ENCODE measurements at places on chromosomes 5 and 9.

- no peak for DNase-seq
These were observed 259.6 kb upstream of the SLC24A2 start for GRCh38 chr9:20048437-20048836.

GRCh38 chr9:132589148-132590036 lies 7.0 kb downstream of the BARHL1 start:
- no peak for DNase-seq

DNA sequence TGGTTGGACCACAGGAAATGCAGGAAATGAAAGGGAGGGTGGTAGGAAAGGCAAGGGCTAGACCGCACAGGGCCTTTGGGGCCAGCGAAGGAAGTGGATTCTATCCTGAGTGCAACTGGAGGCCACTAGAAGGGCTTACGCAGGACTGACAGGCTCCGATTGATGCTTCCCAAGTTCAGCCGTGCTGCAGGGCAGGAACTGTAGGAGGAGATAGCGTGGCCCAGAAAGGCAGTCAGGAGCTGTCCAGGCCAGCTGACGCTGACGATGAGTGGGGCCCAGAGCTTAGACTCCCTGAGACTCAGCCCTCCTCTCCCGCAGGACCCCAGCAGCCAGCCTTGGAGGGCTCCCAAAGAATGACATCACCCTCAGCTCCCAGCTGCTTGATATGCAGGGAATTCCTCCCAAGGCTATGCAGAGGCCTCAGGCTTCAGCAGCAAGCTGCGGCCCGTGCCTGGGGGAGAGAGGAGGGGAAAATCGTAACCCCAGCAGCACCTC lies 48.8 kb downstream of the KCNIP1 start:
- DNase-seq, result no peak

- no peak for DNase-seq
These were observed 60.4 kb downstream of the PJA2 start for GRCh38 chr5:109349388-109349787.

DNA sequence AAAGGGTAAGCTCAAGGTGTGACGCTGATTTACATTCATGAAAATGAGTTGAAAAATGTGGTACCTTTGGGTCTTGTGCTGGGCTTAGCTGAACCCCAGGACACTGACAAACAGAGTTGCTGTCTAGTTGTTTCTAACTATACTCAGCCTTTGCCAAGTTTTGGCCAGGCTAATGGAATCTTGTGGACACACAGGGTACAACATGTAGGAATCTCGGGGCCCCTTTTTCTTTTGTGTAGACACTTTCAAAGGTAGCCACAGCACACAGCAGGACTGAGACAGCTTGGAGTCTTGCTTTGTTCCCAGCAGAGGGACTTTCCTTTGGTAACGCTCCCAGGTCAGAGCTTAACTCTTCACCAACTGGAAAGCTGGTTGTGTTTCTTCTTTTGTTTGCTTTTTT lies 7.8 kb downstream of the LIX1 start:
- no peak for DNase-seq

GRCh38 chr5:137567226-137567625 lies 68.1 kb upstream of the SPOCK1 start:
- DNase-seq, result no peak

GRCh38 chr9:21902136-21902535 lies 92.1 kb downstream of the CDKN2A start:
- DNase-seq, result no peak

DNA sequence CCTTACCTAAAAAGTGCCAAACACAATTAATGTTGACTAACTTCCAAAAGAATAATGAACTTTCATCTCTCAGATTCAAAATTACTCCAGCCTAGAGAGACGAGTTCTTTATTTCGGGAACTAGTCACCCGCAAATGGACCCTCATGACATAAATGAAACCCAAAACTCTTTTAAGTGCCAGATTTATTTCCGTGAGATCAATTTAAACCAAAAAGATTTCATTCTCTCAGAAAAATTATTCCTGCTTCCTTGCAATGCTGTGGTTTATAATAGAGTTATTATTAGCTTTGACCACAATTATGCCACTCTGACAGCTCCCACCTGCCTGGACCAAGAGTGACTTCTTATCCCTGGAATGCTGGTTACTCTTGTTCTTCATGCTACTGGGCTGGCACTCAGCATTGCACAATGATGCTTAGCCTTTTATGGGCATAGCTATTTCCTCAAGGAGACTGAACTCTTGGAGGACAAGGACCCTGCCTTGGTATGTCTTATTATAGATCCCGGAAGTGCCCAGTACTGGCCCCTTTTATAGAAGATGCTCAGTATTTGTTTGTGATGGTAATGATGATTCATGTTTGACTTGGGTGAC lies 183.5 kb downstream of the SNX18 start:
- DNase-seq, result no peak

- DNase-seq, result no peak
These were observed 19.5 kb upstream of the CRB2 start for GRCh38 chr9:123336449-123336848.

DNA sequence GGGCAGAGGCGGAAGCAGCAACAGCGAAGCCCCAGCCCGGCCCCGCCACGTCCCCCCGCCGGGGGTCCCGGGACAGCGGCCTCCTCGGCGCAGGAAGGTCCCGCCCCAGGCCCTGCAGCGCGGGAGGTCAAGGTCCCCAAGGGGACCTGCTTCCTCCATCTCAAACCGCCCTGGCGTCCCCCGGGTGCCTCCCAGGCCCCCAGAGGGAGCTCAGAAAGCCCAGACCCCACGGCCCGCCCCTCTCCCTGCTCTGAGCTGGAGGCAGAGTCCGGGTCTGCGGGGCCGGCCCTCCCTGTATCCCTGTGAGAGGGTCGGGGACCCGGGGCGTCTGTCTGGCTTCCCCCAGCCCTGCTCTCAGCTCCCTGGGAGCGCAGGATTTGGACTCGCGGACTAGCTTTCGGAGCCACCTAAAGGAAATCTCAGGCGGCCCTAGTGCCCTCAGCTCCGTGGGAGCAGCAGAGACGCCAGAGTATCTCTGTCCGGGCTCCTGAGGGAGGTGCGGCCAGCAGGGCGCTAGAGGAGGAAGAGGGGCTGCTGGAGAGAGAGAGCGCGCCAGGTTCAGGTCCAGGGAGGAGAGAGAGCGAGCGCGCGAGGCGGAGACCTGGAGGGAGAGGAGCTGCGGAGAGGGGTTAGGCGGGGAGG lies 30.7 kb downstream of the EXOC3 start:
- DNase-seq, result no peak

DNA sequence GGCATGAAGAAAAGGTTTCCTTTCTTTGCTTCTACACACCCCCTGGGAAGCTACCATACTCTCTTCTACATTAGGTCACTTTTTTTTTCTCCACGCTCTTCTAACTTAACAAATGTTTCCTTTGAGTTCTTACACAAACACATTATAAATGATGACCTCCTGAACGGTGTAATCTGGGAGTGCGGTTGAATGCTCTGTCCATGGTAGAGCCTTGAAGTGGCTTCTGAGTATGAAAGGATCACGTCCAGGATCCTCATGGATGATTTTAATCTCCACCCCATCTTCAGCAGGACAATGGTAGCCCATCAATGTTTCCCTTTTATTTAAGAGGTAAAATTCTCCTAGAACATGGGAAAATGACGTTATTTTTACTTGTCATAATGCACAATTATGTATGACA lies 587.3 kb downstream of the SEMA5A start:
- no peak for DNase-seq

- no peak for DNase-seq
These were observed 120.3 kb upstream of the SPATA31C2 start for GRCh38 chr9:88258601-88259000.

GRCh38 chr9:79977074-79977435 lies 405.3 kb downstream of the TLE4 start:
- DNase-seq, result no peak

- no peak for DNase-seq
These were observed 138.2 kb downstream of the PIP5K1B start for GRCh38 chr9:68843239-68843638.

DNA sequence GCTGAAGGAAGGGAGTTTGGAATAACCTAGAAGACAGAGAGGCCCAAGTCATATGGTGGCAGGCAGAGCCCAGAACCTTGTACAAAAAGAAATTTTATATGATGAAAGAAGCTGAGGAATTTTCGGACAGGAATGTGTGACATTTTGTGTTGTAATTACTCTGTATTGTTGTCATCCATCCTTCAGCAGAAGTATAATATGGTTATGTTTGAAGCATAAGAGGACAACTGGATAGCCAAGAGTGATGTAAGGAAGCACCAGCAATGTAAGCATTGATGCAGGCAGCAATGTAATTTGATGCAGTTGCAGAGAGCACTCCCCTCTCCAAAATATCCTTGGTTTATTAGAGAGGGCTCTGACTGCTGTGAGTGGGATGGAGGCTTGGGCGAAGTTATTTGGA lies 19.1 kb upstream of the SNX2 start:
- DNase-seq, result no peak

GRCh38 chr5:175895686-175896102 lies 24.3 kb downstream of the CPLX2 start:
- DNase-seq, result no peak

DNA sequence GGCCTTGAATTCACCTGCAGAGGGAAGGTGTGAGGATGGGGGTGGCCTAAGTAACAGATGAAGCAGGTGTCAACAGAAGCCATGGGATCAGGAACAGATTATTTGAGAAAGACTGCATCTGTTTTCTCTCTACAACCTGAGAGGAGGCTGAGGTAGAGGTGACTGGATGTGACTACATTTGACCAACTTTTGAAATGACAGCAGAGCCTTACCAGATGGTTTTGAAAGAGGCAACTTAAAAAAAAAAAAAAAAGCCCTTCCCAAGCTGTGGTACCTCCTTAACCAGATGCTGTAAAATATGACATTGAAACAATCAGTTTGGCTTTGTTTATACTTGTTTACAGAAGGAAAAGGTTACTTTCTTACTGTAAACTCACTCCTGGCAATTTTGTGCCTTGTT lies 108.6 kb downstream of the TRIO start:
- DNase-seq, result no peak

- peak; percentile 74 for DNase-seq
These were observed 19.3 kb downstream of the ORM2 start for GRCh38 chr9:114348906-114349482.

DNA sequence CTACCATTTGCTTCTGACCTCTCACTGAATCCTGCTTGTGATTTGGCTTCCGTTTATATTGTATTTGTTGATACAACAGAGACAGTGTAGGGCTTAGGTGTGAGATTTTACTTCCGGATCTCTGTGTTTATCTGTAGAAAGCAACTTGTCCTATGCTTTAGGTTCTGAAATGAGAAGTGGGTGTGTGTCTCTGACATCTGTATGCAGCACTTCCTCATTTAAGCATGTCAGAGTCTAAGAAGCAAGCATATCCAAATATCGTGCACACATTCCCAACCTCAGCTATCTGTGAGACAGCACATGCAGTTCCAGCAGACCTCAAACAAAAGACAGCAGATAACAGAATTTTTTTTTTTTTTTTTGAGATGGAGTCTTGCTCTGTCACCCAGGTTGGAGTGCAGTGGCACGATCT lies 16.3 kb downstream of the KLF9 start:
- DNase-seq, result no peak
